ENCODE measurements at places on chromosomes 5 and 9.

DNA sequence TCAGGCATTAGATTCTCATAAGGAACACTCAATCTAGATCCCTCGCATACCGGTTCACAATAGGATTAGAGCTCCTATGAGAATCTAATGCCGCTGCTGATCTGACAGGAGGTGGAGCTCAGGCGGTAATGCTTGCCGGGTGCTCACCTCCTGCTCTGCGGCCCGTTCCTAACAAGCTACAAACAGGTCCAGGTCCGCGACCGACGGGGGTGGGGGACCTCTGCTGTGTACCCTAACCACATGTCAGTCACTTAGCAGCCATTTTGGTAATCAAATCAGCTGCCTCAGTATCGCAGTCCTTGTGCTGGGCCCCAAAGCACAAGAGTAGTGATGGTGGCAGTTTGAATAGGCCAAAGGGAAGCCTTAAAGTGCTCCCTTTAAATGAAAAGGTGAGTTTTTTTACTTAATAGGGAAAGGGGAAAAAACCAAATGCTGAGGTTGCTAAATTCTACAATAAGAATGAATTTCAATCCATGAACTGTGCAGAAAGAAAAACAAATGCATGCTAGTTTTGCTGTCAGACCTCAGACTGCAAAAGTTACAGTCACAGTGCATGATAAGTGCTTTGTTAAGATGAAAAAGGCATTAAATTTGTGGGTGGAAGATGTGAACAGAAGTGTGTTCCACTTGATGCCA lies 67.0 kb upstream of the TNPO1 start:
- no peak for DNase-seq

DNA sequence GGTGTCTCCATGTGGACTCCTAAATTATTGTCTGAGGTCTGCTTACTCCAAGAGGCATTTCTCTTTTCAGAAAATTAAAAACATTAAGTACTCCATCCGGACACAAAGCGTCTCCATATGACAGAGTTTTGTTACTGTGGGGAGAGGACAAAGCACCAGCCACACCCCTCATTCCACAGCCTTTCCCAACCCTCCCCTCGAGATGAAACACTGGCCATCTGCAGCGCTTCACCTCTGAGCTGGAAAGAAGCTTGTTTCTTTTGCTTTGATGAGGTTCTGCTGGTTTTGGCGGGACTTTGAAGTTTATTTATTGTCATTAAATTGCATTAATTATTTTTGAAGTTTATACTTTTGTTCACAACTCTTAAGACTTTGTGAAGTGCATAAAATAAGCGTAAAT lies 27.6 kb upstream of the NKD2 start:
- no peak for DNase-seq

GRCh38 chr9:37951671-37952449 lies 47.9 kb upstream of the SLC25A51 start:
- DNase-seq = no peak

DNA sequence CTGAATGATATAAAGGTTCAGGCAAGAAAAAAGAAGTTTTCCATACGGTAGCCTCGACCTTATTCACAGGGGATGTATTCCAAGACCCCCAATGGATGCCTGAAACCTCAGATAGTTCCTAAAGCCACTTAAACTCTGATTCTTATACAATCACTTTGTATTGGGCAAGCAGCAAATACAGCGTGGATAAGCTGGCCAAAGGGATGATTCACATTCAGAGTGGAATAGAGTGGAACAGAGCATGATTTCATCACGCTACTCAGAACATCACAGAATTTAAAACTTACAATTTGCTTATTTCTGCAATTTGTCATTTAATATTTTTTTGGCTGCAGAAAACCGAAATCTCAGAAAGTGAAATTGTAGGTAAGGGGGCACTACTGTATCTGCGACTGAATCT lies 40.5 kb upstream of the CDH18 start:
- DNase-seq = no peak

- no peak for DNase-seq
These were observed 43.6 kb downstream of the GADD45G start for GRCh38 chr9:89648247-89649000.

- no peak for DNase-seq
These were observed 415.4 kb upstream of the SEMA6A start for GRCh38 chr5:116989995-116990394.

- no peak for DNase-seq
These were observed 68.7 kb downstream of the MRPS27 start for GRCh38 chr5:72251386-72251785.

DNA sequence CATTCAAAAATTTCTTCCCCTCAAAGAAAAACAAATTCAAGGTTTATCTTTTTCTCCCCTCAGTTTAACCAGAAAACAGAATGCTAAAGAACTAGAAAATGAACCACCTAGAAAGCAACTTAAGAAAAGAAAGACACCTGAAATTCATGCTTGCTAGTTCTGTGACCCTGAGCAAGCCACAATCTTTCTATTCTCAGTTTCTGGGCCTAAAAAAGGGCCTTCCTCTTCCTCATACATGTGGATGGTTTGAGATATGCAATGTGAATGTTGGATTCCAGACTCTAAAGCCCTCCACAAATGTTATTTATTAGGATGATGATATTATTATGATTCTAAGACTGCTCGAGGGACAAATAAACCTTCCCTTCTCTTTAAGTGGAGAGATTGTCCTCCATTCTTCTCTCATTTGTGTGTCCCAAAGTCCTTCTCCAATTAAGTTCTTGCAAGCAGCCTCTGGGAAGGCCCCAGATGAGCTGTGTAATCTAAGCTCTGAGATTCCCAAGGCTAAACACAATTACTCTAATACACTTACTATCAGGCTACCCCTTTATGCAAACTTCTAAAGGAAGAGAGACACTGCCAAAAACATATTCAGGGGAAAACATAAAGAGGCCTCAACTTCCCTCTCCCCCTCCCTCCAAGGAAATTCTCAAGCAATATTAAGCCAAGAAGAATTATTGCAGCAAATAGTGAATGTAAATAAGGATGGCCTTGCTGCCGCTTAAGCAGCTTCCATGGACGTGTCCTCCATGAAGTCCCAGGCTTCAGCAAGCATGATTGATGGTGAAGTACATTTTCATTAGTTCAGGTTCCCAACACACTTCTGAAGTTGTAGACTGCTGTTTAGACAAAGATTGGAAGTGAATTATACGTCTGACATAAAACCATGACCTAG lies 80.2 kb downstream of the PRKACG start:
- no peak for DNase-seq

DNA sequence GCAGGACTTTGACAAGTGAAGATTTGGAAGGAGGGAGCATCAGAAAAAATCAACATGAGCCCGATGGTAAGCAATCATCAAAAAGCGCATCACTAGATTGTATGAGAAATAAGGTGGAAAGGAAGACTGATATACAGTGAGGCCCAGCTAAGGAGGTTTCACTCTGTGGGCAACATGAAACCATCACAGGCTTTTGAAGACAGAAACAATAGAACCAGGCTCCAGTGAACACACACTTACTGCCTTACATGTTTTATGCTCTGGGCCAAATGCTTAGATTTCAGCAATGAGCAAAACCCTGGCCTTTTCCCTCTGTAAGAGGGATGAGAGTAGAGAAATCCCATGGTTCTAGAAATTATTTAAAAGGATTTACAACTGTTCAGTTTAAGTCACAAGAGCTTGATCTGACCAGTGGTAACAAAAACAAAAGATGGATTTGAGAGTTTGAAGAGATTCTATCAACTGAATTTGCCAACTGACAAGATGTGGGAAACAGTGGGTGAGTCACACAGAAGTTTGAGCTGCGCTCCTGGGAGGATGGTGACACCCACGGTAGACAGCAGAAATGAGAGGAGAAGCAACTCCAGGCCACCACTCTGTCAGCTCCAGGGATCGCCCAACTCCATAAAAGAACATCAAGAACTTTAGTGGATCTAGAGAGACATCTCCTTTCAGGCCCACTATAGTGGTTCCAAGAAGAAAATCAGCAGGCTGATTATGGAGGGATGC lies 261.8 kb downstream of the MCTP1 start:
- peak; percentile 66 for DNase-seq

GRCh38 chr9:105281926-105282325 lies 37.5 kb downstream of the SLC44A1 start:
- no peak for DNase-seq

GRCh38 chr5:179187229-179187678 lies 127.1 kb downstream of the ZNF354C start:
- no peak for DNase-seq

DNA sequence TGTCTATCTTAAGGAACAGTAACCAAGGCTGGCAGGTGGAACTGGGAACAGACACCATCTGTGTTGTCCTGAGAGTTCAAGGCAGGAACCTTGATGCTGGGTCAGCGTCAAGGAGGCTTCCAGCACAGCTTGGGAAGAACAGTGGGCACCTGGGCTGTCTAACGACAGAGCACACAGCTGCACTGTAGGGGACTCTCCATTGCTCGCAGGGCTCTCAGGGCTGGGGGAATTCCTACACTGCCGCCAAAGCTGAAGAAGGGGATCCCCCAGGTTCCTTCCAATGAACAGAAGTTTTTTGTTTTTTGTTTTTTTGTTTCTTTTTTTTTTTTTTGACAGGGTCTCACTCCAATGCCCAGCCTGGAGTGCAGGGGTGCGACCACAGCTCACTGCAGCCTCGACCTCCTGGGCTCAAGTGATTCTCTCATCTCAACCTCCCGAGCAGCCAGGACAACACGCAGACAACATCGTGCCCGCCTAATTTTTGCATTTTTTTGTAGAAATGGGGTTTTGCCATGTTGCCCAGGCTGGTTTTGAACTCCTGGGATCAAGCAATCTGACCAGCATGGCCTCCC lies 81.9 kb downstream of the PTPN3 start:
- DNase-seq = no peak

GRCh38 chr5:157865781-157866180 lies 6.8 kb upstream of the CLINT1 start:
- no peak for DNase-seq

DNA sequence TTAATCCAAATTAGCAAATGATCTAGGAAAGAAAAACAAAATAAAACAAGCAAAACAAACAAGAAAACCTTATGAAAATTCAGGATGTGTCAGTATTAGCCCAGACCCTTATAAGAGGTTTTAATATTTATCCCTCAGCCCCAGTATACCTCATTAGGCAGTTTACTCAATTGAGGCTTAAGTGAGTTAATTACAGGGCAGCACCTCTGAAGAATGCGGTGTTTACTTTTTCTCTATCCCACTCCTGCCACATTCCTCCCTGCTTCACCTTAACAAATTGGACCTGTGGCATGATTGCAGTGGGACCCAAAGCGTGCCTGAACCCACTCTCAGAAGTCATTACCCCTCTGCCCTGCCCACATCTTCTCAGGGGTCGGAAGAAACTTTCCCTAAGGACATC lies 67.1 kb downstream of the SIL1 start:
- DNase-seq = no peak

DNA sequence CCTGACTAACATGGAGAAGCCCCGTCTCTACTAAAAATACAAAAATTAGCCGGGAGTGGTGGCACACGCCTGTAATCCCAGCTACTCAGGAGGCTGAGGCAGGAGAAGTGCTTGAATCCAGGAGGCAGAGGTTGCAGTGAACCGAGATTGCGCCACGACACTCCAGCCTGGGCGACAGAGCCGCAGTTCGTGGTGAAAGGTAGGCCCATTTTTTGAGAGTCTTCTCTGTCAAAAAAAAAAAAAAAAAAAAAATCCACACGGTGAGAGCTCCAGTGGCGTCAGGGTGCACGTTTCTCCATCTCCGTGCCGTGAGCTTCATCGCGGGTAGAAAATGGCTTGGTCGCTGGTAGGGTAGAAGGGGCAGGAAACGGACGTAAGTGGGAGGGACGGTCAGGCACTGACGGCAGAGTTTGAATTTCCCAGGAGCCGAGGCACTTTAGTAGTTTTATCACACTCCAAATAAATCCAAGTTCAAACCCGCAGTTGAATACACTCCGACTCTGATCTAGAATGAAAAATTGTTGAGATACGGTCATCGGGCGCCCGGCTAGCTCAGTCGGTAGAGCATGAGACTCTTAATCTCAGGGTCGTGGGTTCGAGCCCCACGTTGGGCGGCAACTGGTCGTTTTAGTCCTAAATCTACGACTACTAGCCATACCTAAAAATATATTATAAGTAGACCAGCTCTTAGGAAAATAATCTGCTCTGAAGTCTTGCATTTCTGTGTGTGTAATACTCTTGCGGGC lies 2.4 kb upstream of the TRIM7 start:
- DNase-seq = peak; percentile 83

DNA sequence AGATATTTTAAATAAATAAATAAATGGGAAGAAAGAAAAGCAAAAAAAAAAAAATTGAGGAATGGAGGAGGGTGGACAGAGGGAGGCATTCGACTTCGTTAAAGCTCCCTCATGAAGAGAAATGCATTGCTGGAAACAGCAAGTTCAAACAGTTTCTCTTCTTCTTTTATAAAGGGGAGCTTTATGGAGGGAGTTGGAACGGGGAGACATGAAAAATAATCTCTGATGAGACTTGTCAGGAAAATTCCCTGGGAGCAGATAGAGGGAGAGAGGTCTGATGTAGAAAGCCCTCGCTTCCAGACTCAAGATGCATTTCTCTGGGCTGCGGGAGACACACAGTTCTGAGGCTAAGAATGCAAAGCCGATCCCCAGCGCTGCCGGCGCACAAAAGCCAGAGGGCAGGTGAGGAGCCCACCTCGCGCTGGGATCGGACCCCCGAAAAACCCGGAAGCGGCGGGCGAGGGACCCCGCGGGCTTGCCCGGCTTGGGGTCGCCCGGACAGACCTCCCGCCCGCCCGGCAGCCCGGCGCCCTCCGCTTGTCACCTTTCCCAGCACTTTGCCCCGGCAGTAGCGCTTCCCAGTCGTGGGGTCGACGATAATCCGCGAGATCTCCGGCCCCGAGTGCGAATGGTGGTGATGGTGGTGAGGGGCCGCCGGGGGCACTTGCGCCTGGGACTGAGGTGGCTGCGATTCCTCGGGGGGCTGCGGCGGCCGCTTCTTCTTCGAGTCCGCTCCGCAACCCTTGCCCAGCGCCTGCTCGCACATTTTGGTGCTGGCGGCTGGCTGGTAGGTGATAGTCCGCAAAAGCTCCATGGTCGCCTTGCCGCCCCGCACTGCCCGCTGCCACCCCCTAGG lies 512 bp downstream of the PLK2 start:
- peak; percentile 7 for DNase-seq

DNA sequence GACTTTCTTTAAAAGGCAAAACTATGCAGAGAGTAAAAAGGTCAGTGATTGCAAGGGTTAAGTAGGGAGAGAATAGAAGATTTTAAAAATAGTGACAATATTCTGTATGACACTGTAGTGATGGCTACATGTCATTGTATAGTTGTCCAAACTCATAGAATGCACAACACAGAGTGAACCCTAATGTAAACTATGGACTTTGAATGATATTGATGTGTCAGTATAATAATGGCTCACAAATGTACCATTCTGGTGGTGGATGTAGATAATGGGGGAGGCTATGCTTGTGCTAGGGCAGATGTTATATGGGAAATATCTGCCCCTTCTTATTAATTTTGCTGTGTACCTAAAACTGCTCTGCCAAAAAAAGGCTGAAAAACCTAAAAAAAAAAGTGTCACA lies 468.9 kb downstream of the KIF4B start:
- DNase-seq = no peak

- DNase-seq = peak; percentile 35
These were observed 190.1 kb downstream of the NR3C1 start for GRCh38 chr5:143213231-143213850.

GRCh38 chr5:142807372-142807911 lies 37.3 kb downstream of the ARHGAP26 start:
- peak; percentile 47 for DNase-seq

- no peak for DNase-seq
These were observed 51.1 kb downstream of the CCDC192 start for GRCh38 chr5:127754259-127754658.
